ENCODE measurements at places on chromosomes 1 and 21.

GRCh38 chr1:192604979-192605620 lies 29.5 kb downstream of the RGS1 start:
- DNase-seq: no peak

GRCh38 chr1:176374967-176375569 lies 87.9 kb upstream of the PAPPA2 start:
- DNase-seq: peak; percentile 81

- DNase-seq: peak; percentile 48
Measured at GRCh38 chr1:17198476-17199258, 6.3 kb upstream of the PADI1 start.

GRCh38 chr1:239802275-239802674 lies 289.4 kb upstream of the FMN2 start:
- no peak for DNase-seq

GRCh38 chr1:17999884-18000283 lies 107.7 kb upstream of the IGSF21 start:
- DNase-seq: no peak

DNA sequence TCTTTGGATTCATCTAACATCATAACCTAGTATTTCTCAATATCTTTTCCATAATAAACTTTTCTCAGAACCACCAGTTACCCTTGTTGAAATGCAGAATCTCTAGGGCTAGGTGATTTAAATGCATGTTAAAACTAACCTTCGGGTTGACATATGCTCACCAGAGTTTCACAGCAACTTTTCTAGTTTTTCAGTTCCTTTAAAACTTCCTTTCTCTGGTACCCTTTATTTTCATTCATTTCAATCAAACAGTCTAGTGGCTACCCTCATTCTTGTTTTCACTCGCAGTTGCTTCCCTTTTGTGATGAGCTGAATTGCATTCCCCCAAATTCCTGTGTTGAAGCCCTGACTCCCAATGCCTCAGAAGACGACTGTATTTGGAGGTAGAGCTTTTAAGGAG lies 712.8 kb upstream of the CHRM3 start:
- no peak for DNase-seq

DNA sequence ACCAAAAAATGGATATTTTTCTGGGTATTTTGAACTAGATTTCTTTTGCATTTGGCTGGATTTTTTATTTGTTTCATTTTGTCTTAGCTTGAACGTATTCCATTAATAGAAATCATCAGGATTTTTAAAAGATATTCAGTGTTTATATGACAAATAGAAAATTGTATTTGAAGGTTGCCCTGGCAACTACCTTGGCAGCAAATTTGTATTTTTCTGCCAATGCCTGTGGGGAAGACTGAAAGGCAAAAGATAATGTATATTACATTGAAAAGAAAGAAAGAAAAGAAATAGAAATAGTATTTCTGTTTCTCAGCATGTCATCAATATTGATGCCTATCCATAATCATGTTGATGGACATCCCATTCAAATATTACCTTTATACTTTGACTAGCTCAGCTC lies 16.8 kb downstream of the VCAM1 start:
- no peak for DNase-seq

DNA sequence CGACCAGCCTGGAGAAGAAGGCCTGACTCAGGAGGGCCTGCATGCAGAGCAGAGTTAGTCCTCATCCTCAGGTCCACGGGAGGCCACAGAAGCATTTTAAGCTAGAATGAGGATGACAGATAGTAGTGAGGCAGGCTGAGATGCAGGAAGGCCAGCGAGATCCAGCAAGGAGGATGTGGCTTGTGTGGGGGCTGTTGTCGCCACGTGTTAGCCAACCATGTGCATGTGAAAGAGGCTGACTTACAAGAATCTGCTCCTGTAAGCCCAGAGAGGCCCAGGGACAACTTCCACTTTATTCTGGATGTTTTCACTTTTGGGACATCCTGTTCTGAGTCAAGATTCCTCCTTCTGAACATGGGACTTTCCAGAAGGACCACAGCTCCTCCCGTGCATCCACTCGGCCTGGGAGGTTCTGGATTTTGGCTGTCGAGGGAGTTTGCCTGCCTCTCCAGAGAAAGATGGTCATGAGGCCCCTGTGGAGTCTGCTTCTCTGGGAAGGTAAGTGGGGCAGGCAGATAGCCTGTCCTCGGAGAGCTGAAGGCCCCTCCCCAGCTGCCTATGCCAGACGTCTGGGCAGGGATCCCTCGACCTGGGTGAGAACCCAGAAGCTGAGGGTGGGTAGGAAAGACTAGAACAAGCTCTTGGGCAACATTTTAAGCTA lies at the start of gene SLAMF8:
SLAMF8 (plus strand) TSS at position 433 of the 661 bp plus-strand sequence; CDS start at position 459, 26 bp downstream.
- DNase-seq: no peak

DNA sequence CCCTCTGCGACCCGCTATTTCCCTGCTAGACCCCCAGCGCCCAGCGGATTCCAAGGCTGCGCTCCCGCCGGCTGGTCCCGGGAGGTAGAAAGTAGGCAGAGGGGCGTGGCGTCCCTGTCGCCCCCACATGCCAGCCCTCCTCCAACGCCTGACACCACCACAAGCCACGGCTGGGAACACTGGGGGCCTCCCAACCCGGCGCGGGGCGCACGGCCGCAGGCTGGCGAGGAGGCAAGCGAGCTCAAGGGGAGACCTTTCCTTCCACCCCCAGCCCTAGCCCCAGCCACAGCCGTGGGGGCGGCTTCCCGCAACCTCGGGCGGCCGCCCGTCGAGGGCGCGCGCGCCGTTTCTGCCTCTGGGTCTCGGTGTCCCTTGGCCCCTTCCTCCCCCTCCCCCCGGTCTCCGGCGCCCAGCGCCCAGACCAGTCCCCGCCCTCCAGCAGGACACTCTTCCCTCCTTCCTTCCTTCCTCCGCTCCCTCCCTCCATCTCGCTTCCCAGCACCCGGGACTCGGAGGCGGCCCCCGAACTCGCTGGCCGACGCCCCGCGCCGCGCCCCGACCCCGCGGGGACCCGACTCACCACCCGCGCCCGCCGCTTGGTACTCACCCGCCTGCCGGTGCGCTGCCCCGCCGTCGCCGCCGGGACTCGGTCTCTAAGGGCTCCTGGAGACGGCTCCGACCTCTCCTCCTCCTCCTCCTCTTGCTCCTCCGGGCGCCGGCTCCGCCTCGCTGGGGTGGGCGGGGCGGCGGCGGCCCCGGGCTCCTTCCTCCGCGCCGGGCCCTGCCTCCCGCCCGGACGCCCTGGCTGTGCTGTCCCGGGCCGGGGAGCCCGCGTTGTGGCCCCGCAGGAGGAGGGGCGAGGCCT lies at the start of gene GNG12:
GNG12 (minus strand) TSS at position 731 of the 865 bp plus-strand sequence. CDS start 125,781 bp downstream, outside the sequence.
- DNase-seq: peak; percentile 81

GRCh38 chr1:15173863-15174614 lies 20.5 kb downstream of the TMEM51 start:
- DNase-seq: no peak

GRCh38 chr1:2795926-2796325 lies 5.6 kb downstream of the TTC34 start:
- no peak for DNase-seq
